ENCODE measurements at places on chromosomes 3 and 15.
A peak's percentile ranks its signal among the peaks of the same experiment; 100 is the strongest.

GRCh38 chr3:171932153-171932611, 89.0 kb downstream of the TMEM212 start:
- no peak for DNase-seq

DNA sequence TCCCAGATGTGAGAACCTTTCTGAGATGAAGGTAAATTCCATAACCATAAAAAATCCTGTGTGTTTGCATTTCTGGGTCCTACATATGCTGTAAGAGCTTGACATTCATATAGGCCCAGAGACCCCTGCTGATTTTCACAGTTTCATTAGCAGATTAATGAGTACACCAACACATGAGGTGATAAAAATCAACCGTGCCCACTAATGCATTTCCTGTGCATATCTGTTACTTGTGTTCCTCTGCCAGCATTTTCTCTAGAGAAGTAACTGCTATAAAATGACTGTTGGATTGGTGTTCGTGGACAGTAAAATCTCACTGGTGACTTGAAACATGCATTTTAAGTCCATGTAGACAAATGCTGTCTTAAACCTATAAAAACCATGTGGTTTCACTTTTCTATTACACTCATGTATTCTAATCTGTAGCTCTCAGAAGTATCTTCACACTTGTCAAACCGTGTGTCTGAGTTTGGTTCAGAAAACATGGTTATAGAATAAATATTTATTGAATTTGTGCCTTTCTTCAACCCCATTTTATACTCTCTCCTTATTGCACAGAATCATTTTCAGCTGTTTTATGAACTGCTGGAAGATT, 14.6 kb downstream of the MAP2K5 start:
- no peak for DNase-seq

DNA sequence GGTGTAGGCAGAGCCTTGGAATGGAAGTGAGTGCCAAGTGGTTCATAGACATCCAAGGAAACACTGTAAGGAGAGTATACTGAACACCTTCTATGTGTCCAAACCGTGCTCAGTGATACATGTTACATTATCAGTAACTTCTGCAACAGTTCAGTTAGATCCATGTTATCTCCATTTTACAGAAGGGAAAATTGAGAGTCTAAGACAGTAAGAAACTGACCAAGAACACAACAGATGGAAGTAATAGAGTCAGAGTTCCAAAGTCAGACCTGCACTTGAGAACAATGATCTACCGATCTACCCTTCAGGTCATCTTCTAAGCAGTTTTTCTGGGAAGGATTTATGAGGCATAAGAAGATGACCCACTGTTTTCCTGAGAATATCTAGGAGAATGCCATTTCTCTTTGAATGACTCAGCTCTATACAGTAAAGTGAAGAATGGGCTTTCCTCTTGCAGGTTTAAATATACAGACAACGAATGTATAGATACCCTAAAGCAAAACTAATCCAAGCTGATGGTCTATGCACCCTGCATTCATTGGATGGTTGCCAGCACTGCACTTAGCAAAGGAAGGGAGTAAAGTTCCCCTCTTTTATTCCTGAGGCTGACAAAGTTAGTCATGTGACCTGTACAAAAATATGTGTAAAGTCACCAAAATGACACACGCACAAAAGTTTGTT, 604.1 kb upstream of the MDFIC2 start:
- DNase-seq, result no peak

DNA sequence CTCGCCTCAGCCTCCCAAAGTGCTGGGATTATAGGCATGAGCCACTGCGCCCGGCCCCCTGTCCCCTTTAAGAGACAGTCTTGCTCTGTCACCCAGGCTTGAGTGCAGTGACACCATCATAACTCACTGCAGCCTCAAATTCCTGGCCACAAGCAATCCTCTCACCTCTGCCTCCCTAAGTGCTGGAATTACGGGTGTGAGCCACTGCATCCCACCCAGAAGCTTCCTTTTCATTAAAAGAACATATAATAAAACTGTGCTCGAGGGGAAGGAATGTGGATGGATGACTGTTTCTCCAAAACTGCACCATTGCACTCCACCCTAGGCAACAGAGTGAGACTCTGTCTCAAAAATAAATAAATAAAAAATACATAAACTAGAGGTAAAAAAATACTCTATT, 70.1 kb downstream of the NCEH1 start:
- DNase-seq, result no peak

GRCh38 chr3:169077394-169077906, 586.1 kb downstream of the MECOM start:
- no peak for DNase-seq

DNA sequence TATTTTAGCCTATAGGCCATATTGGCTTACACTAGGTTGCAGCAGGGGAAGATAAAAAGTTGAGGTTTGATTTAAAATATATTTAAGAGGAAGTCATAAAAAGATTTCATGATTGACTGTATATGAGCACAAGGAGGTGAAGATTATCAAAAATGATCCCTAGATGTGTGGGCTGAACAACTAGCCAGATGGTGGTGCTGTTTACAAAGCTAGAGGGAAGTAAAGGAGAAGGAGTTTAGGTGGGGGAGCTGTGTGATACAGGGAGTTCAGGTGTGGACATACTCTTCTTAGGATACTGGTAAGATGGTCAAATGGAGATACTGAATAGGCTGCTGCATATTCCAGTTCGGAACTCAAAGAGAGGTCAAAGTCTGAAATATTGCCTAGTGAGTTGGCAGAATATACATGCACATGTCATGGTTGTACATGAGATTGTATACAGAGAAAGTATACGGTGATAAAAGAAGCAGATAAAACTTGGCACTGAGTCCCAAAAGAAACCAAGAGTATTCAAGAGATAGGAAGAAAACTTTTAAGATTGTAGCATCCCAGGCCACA, 727.8 kb downstream of the NLGN1 start:
- peak; percentile 72 for DNase-seq

DNA sequence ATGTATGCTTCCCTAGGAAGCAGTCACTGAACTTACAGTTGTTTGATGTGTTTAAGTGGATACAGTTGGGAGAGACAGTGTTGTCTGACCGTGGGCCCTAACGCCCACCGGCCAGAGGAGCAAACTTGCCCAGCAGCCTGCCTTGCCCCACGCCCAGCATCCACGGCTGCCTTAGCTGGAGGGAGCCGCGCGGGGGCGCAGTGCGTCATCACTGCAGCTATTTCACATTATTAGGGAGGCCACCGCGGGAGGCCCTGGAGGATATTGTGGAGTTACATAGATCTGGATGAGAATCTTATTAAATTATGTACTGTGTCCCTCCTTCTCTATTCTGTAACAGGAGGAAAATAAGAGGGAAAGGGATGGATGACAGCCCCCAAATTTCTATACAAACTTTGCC, 267.2 kb downstream of the GABRG3 start:
- no peak for DNase-seq

GRCh38 chr15:69305204-69305931, 6.7 kb downstream of the PAQR5 start:
- no peak for DNase-seq

GRCh38 chr15:29656636-29657475, 165.4 kb downstream of the TJP1 start:
- DNase-seq, result no peak

DNA sequence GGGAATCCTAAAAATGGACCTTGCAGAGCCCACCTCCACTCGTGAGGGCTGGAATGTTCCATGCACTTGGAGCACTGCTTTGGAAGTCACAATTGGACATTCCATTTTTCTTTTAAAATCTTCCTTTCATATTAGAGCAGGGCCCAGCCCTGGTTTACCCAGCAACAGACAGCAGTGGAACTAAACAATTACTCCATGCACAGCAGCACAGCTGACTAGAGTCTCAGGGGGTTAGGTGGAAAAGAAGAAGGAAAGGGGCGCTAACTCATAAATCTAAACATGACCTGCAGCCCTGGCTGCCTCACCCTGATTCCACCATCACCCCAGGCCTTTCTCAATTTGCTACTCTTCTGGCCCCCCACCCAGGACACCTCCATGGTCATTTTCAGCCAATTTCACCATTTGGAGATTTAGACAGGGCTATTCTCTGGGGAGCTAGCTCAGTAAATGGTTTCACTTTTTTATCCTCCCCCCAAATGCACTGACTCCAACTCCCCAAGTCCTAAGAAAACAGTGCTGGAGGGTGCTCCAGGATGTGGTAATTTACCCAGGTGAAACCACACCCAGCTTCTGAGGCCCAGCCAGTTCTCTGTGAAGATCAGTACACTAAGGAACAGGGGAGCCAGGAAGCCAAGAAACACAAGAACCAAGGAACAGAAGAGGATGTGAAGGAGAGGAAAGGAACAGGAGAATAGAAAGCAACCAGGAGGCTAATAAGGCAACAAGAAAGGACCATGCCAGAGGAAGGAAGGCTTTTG, 1.6 kb upstream of the LRRC31 start:
- no peak for DNase-seq

DNA sequence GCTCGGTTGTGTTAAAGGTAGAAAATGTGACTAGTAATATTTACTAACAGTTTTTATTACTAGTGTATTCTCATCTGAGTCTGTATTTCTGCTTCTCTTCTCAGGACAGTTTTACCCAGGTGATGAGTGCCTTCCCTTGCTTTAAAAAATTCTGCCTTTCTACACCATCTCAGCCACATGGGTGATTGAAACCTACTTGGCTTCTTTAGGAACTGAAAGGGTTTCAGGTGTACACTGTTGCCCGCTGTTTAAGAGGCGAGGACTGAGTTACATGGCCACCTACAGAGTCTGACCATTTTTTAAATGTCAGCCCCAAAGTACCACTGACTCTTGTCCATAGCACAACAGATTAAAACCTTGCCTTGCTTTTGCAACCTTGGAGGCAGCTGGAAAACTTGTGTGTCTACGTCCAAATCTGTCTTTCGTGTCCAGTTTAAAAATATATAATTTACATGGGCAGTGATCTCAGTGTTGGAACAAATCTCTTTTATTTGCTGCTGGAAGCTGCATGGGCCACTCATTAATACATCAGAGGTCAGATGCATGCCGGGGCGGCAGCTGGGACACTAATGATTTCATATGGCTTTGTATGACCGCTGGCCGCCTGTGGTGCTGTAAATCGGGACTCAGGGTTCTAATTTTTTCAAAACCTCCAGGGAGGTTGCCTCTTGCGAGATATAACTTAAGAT, 44.6 kb downstream of the TRIM71 start:
- no peak for DNase-seq

DNA sequence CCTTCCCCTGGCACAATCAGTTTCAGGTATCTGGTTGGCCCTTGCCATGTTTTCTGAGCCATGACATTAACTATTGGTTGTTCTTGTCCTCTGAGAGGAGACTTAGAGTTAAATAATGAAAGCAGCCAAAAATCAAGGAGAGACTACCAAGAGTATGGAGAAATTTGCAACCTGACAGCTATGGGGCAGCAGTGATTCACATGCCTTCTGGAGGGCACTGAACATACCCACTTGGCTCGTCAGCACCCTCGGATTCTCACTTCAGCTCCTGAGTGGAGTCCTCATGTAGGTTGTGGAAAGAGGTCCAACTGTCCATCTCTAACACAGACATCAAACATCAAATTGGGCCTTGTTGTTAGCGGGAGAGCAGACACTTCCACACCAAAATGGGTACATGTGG, 265.6 kb downstream of the EBLN2 start:
- no peak for DNase-seq

- no peak for DNase-seq
Observed at GRCh38 chr3:54541369-54541768, 386.5 kb downstream of the LRTM1 start.

DNA sequence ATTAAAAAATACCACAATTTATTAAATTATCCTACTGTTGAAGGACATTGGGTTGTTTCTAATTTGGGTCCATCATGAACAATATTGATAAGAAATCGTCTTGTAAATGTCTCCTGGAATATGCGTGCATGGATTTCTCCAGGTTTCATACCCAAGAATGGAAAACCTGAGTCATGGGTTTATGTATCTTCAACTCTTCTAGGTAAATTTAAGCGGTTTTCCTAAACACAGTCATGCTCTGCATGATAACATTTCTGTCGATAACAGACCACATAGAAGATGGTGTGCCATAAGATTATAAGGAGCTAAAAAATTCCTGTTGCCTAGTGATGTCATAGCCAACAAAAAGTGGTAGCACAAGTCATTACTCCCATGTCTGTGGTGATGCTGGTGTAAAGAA, 39.9 kb upstream of the SCN5A start:
- DNase-seq, result no peak

DNA sequence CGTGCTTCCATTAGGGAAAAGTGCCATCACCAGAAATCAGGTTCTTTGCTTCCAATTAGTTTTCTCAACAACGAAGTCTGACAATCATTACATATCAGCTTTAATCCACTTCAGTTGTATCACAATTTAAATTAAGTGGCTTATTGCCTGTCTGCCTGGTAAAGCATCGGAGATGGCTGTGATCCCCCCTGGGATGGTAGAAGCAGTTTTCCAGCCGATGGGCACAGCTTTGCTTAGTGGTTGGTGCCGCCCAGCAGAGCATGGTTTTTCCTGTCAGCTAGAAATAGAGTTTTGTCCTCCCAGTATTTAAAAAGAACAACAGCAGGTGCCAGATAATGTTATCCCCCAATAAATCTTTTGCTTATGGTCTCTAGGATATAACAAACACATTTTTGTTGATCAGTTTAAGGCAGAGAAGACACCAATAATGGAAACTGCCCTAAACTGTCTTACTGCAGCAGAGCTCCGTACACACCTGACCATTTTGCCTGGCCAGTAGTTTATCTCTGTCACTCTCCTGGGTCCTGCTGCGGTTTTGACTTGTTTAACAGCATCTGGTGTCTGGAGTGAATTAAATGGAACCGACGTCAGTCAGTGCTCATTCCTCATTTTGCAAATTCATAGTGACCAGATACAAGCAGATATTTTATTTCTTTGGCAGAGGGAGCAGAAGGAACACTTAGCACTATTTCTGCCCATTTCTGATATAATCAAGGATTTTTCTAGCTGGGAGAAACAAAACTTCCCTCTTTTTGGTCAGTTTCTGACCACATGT, 79.1 kb downstream of the SLC49A4 start:
- no peak for DNase-seq

DNA sequence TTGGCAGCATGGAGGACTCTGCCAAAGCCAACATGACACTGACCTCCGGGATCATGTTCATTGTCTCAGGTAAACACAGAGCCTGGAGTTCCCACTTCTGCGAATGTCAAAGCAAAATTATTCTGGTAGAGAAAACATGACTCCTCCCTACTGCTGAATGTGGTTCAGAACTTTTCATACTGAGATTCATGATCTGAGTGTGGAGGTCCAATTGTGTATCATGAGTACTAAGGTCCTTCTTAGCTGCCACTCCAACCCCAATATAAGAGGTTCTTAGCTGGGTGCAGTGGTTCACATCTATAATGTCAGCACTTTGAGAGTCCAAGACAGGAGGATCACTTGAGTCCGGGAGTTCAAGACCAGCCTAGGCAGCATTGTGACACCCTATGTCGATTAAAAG, 13.8 kb downstream of the CLDN18 start:
- no peak for DNase-seq

GRCh38 chr15:46815765-46816164, 901.5 kb upstream of the SEMA6D start:
- DNase-seq, result no peak

DNA sequence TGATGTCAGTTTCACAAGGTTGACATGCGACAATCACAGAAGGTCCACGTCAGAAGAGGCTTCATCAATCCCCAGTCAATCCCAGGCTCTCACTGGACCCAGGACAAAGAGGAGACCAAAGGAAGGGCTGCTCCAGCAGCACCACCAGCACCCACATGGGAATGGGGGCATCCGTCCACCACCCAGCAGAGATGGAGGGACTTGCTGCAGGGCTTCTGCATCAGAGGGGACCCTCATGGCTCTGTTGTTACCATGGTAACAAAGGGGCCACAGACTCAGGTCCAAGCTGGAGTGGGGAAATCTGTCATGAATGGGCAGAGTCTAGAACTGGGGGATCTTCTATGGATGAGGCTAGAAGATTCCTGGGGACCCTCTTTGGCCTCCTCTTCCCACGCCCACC, 13.1 kb downstream of the PLA2G4F start:
- DNase-seq, result no peak

GRCh38 chr3:42025370-42026138, 63.7 kb upstream of the ULK4 start:
- peak; percentile 43 for DNase-seq

Data from NCI-H2081 treated with DMSO at 0.1 percent for 48 hours (cell line).